ENCODE measurements at places on chromosomes 5 and 9.

GRCh38 chr5:133902511-133903118 lies 65.8 kb downstream of the C5orf15 start:
- no peak for DNase-seq

GRCh38 chr9:98944057-98944733 lies 488 bp downstream of the COL15A1 start:
- DNase-seq: no peak

GRCh38 chr5:473551-474192 lies 30.7 kb downstream of the EXOC3 start:
- DNase-seq: no peak

- DNase-seq: no peak
Observed at GRCh38 chr5:78547731-78548615, 100.6 kb downstream of the LHFPL2 start.

DNA sequence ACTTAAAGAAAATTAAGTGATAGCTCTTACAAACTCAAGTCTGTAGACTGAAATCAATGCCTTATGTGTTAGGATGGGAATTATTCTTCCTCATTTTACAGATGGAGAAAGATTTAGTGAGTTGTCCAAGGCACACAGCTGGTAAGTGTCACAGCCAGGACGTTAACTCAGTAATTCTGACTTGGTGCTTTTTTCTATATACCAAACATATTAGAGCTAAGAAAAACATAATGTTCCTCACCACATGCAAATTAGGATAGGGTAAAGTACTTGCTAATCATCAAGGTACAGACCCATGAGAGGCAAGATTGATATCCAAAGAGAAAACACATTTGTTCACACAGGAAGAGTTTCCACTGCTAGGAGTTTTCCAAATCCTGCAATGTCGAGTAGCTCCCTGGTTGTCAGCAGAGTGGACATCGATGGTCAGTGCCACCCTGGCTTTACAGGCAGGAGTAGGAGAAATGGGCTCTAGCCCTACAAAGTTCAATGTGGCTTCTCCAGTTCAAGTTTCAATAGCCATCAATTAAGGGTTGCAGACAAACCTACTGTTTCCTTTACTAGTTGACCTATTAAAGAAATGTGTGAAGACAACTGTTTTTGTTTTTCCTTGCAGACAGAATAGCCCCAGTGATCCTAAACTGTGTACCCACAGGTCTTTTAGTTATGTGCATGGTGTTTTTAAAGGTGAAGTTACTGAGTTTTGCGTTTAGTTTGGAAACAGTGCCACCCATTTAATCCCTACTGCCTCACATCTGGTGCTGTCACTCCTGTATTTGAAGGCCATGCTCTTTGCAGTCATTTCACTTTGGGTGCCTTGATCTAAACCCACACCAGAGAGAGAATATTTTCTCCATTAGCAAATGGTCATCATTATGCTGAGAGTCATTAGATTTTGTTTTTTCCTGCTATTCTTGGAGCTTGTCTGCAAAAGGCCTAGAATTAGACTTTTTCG lies 460.8 kb upstream of the SMARCA2 start:
- no peak for DNase-seq

DNA sequence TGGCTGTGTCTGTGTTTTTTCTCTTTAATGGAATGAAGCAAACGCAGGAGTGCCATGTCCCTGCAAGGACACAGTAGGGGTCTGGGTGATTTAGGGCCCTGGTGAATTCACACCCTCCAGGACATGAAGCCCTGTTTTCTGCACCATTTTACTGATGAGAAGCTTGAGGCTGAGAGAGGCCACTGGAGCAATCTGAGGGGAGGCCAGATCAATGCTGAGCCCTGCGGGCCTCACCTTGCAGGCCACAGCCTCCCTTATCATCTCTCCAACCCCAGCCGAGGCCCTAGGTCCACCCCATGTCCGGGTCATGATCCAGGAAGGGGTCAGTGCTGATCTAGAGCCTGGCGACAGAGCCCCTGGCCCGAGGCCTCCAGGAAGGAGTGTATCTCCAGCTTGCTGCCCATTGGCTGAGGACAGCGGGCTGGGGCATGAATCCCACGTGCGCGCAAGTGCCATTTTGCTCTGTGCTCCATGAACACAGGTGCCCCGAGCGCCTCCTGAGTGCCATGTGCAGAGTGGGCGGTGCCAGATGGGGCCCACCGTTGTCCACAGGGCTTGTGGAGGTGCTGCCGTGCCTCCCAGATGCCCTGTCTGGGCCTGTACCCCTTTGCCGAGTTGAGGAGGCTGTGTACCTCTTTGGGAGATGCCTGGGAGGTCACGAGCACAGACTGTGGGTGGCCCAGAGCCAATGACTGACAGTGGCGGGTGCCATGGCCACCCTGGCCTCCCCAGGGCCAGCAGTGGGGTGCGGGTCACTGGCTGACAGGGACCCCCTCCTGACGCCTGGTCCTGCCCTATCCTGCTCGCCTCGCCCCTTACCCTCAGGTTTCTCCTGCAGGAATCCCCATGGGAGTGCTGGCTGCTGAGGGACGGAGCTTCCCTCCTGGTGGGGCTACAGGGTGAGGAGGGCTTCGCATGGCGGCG lies 32.3 kb upstream of the LPCAT1 start:
- no peak for DNase-seq

DNA sequence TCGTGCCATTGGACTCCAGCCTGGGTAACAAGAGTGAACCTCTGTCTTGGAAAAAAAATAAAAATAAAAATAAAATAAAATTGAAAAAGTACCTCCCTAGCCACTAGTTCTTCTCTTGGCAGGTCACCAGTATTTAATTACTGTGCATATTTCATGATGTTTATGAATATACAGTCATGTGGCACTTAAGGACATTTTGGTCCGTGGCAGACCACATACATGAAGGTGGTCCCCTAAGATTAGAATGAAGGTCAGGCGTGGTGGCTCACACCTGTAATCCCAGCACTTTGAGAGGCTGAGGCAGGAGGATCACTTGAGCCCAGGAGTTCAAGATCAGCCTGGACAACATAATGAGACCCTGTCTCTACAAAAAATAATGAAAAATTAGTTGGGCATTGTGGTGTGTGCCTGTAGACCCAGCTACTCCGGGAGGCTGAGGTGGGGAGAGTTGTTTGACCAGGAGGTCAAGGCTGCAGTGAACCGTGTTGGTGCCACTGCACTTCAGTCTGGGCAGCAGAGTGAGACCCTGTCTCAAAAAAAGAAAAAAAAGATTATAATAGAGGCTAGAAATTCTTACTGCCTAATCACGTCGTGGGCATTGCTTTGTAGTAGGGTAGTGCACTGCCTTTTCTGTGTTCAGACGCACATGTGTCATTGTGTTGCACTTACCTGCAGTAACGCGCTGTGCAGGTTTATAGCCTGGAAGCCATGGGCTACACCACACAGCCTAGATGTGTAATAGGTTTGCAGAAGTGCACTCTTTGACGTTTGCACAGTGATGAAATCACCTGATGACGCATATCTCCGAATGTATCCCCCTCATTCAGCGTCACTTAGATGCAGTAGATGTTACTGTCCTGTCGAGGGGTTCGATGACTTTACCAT lies 12.8 kb downstream of the EHMT1 start:
- DNase-seq: no peak

DNA sequence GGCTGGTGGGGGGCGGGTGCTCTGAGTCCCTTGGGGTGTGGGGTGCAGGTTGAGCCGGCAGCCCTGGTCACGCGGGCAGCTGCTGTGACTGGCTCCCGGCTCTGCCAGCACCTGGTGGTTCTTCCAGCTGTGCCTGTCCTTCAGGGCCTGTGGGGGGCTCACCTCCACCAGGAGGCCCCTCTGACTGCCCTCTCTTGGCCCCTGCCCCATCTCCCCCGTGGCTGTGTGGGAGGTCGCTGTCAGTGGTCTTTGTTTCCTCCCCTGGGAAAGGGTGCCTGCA lies 3.3 kb downstream of the RXRA start:
- DNase-seq: no peak

DNA sequence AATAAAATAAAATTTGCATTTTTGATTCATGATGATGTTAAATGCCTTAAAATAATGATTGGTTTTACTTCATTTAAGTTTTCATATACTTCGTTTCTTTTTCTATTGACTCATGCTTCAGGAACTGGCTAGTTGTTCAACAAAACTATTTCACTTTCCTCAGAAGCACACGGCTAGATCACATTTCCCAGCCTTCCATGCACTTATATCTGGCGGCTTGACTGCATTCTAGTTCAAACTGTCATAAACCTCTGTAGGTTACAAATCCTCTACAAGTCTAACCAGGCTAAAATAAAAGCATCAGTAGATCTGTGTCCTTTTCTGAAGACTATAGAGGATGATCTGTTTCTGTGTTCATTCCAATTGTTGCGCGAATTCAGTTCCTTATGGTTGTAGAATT lies 46.3 kb upstream of the CNTLN start:
- no peak for DNase-seq

DNA sequence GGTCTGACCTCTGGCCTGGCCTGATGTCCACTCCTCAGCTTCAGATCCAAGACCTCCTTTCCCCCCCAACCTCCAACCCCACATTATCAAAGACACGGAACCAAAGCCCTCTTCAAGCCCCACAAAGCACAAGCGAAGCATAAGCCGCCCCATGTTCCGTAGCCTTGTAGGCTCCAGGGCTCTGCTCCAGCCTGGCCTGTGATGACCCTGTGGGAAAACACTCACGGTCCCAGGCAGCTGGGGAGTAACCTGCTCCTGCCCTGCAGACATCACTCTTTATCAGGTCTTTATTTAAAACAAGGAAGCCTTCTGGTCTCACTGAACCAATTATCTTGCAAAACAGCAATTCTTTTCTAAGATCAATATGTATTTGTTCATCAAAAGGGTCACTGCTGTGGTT lies 15.4 kb upstream of the WNK2 start:
- DNase-seq: no peak

Measured in stimulated activated CD8-positive, alpha-beta memory T cell treated with anti-CD3 and anti-CD28 coated beads, Interleukin-7, amount 100 ng/mL, for 24 hours (primary cell).